ENCODE measurements at places on chromosomes 13 and 19. TPM values are rescaled to one million over a fixed set of nuclear protein-coding genes. Genes with fewer than 3 reads are reported as not detected.

RFXAP gene
- 4.4 TPM for total RNA-seq

OR4F17 gene
- total RNA-seq = not detected

SLC1A6 gene
- not detected for total RNA-seq

LILRB1 gene
- total RNA-seq = not detected

PTH2 gene
- 9.5 TPM for total RNA-seq

ADGRE3 gene
- total RNA-seq = not detected

GPR108 gene
- 75.0 TPM for total RNA-seq

C1QTNF9B gene
- not detected for total RNA-seq

PRR19 gene
- total RNA-seq = 0.93 TPM

FXYD7 gene
- 0.71 TPM for total RNA-seq

DPF1 gene
- total RNA-seq = 9.7 TPM

SGCG gene
- total RNA-seq = 0.15 TPM

ZFR2 gene
- total RNA-seq = 0.34 TPM

ZNF665 gene
- total RNA-seq = 0.44 TPM

RINL gene
- total RNA-seq = 28.6 TPM

MEF2B gene
- total RNA-seq = 7.9 TPM

PRSS57 gene
- not detected for total RNA-seq

SULT2A1 gene
- total RNA-seq = 0.27 TPM

ZNF69 gene
- total RNA-seq = not detected

KEAP1 gene
- total RNA-seq = 75.2 TPM

RPL18A gene
- total RNA-seq = 3,525 TPM

PRMT1 gene
- 428 TPM for total RNA-seq

MAMSTR gene
- total RNA-seq = 1.3 TPM

ZNF473 gene
- total RNA-seq = 19.8 TPM

SLAIN1 gene
- total RNA-seq = 0.34 TPM

NLRP11 gene
- 0.86 TPM for total RNA-seq

BST2 gene
- total RNA-seq = 5.4 TPM

SRRM5 gene
- not detected for total RNA-seq

ZNF497 gene
- total RNA-seq = 5.1 TPM

CD177 gene
- total RNA-seq = not detected

SCAMP4 gene
- total RNA-seq = 63.3 TPM

PGLYRP2 gene
- not detected for total RNA-seq

FLT3LG gene
- total RNA-seq = 3.8 TPM

PTPRH gene
- total RNA-seq = 15.9 TPM

MBD3L2 gene
- total RNA-seq = not detected

PSG1 gene
- not detected for total RNA-seq

HAUS8 gene
- total RNA-seq = 23.6 TPM

ANKLE1 gene
- 14.8 TPM for total RNA-seq

ICAM4 gene
- not detected for total RNA-seq

ADGRE1 gene
- not detected for total RNA-seq

SCN1B gene
- total RNA-seq = 6.6 TPM

PNMA8C gene
- not detected for total RNA-seq

LRRC25 gene
- total RNA-seq = 0.12 TPM

STX10 gene
- total RNA-seq = 149 TPM

VSTM2B gene
- total RNA-seq = not detected

SIGLEC12 gene
- not detected for total RNA-seq

KCNC3 gene
- total RNA-seq = 6.9 TPM

ERICH6B gene
- not detected for total RNA-seq

FOXA3 gene
- 5.8 TPM for total RNA-seq

PINLYP gene
- total RNA-seq = 0.17 TPM

SLC6A16 gene
- total RNA-seq = 5.0 TPM

FGF9 gene
- total RNA-seq = 1.5 TPM

ZNF43 gene
- 0.34 TPM for total RNA-seq

ZNF541 gene
- not detected for total RNA-seq

SMIM7 gene
- total RNA-seq = 66.4 TPM

KLK14 gene
- total RNA-seq = 0.76 TPM

Measured in HCT116 (cell line).